IPS-NIHi11 (cell line): ENCODE measurements at places on chromosomes 12 and 14.

DNA sequence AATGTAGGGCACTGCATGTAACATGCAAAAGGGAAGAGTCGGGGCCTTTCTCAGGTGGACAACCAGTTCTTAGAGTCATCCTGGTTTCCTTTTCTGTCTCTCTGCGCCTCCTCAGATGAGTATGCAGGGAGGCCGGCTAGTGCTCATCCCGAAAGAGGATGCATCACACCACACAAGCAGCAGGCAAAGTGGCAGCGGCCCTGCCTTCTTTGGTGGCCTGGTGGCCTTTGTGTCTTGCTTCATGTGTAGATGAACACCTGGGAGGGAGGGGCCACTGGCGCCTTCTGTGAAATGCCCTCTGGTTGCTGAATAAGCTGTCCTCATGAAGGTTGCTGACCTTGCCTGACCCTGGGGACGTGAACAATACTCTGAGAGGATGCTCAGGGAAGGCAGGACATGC, 18.0 kb downstream of the SLC24A4 start:
- DNase-seq: no peak

GRCh38 chr12:11729439-11730150, 80.1 kb downstream of the ETV6 start:
- DNase-seq: no peak

DNA sequence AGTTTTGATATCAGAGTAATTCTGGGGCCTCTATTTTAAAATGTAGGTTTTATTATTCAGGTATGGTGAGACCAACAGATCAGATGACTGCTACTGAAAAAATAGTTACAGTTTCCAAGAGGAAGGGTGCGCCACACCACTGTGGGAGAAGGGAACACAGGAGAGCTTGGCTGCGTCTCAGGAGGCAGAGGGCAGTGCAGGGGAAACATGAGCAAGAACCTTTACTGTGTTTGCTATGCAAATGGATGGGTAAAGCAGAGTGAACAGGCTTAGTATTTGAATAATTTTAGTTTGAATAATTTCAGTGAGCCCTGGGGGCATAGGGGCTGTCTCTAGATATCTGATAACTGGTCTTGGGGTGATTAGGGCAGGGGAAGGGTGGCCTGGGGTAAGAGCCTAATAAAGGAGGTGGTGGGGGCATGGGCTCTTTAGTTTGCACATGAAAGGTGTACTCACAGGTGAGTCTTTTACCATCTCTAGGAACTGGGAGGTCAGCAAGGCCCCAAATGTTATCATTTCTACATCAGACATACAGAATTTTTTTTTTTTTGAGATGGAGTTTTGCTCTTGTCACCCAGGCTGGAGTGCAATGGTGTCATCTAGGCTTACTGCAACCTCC, 196.8 kb upstream of the NEDD1 start:
- no peak for DNase-seq

- DNase-seq: no peak
These were observed 136.5 kb downstream of the TGFB3 start for GRCh38 chr14:75845136-75845804.
